ENCODE measurements at places on chromosomes 6 and 20.

GRCh38 chr6:14211562-14211942, 94.0 kb downstream of the CD83 start:
- no peak for DNase-seq

GRCh38 chr20:44776980-44777379, 31.3 kb downstream of the KCNK15 start:
- peak; percentile 39 for DNase-seq

GRCh38 chr20:34663213-34663943, 13.5 kb downstream of the PIGU start:
- no peak for DNase-seq

DNA sequence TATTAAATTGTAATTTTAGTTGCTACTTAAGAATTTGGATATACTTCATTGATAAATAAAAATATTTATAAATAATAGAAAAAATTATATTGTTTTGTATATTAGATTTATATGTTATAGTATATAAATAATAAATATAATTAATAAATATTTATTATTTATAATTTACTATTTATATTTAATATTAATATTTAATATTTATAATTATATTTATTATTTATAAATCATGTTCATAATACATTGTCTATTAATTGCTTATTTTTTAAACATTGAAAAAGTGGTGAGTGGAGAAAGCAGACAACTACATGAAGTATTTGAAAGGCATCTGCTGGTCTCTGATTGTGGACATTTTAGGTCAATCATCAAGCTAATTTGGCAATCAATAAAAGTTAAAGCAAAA, 464.5 kb downstream of the MMUT start:
- no peak for DNase-seq

DNA sequence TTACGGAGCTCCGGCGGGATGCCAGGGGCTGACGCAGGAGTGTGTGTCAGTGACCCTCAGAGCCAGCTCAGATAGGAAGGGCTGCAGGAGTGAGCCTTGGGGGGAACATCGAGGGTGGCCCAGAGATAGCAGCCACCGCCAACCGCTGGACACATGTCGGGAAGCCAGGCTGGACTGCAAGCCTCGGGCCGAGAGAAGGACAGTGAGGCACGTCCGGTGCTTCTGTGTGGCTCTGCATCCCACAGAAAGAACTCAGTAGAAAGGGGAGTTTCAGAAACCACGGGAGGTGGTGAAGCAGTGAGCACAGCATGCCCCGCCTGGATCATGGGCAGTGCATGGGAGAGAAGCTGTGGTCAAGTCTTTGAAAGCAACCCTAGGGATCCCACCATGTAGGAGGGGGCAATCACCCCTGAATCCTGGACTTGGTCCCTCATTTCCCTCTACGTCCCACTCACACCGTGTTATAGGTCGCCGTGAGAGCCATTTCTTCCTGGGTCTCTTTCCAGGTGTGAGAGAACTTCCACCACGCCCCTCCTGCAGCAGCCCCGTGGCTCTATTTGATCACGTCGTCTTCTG, 383.7 kb upstream of the CDH4 start:
- no peak for DNase-seq

DNA sequence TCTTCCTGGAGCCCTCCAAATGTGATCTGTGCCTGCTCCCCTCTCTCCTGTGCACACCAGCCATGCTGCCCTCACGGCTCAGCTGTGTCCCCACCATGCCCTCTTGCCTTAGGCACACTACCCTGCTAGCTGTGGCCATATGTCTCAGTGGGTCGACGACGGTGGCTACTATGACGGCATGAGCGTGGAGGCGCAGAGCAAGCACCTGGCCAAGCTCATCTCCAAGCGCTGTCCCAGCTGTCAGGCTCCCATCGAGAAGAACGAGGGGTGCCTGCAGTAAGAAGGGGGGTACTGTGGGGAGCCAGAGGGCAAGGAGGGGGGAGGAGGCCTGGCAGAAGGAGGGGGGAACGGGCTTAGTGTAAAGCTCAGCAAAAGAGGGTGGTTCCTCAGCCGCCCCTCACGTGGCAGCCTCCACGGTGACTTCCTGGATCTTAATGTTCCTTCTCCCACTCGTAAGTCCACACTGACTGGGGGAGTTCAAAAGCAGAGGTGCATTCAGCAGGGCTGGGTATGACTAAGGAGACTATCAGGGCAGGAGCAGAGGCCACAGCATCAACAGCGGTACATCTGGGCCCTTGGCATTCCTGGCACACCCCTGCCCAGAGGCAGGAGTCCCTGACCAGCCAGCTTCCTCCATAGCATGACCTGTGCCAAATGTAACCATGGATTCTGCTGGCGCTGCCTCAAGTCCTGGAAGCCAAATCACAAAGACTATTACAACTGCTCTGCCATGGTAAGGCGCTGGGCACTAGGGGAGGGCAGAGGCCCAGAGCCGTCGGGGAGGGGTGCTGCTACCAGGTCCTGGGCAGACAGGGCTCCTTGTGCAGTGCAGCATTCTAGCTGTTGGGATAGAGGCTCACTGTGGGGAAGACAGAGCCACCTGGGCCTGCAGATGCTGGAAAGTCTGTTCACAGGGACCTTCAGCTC, 8.0 kb downstream of the DNPH1 start:
- DNase-seq, result no peak

DNA sequence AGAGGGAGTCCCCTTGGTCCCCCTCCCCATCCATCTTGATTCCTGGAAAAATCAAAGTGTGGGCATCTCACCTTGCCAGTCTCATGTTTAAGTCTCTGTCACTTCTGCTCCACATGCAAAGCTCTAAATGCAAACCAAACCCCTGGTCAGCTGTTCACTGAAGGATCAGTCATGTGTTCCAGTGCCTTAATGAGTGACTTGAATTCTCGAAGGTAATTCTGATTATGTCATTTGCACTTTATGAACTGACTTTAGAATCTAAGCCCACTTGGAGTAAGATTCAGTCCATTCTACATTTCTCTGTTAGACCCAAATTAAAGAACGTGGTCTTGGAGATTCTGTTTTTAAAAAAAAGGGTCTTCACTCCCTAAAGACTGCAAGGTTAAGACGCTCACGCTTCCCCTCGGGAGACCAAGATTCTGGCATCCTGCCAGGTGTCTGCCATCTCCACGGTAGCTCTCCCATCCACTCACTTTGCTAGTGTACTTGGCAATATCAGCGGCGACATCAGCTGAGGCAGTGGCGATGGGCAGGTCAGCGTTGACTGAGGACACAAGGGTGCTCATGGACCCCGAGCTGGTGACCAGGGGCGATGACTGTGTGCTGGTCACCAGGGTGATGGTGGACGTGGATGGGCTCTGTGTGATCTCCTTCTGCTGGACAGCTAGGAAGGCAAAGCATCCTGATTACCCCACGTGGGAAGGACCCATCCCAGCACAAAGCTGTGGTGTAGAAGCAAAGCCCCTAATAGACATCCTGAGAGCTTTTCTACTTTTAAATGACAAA, 120.5 kb downstream of the ZMYND8 start:
- DNase-seq, result no peak

DNA sequence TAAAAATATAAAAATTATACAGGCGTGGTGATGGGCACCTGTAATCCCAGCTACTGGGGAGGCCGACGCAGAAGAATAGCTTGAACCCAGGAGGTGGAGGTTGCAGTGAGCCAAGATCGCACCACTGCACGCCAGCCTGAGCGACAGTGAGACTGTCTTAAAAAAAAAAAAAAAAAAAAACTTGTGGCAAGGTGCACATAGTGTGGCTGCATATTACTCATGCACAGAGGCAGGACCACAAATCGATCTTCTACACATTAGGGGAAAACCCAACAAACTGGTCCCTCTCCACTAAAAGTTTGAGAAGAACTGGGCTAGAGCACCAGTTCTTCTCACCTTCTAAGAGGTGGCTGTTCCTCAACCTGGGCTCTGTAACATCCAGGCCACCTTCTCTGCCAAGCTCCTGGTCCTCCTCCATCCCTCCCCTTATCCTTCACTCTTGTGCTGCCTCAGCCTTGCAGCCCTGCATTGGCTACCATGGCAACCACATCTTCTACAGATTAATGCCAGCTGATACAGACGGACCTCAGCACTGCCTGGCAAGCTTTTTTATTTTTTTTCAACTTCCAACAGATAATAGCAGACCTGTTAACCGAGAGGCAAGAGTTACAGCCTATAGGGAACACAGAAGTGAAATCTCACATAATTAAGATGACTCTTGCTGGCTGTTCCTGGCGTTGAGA, 88.0 kb downstream of the ATP9A start:
- DNase-seq, result no peak

DNA sequence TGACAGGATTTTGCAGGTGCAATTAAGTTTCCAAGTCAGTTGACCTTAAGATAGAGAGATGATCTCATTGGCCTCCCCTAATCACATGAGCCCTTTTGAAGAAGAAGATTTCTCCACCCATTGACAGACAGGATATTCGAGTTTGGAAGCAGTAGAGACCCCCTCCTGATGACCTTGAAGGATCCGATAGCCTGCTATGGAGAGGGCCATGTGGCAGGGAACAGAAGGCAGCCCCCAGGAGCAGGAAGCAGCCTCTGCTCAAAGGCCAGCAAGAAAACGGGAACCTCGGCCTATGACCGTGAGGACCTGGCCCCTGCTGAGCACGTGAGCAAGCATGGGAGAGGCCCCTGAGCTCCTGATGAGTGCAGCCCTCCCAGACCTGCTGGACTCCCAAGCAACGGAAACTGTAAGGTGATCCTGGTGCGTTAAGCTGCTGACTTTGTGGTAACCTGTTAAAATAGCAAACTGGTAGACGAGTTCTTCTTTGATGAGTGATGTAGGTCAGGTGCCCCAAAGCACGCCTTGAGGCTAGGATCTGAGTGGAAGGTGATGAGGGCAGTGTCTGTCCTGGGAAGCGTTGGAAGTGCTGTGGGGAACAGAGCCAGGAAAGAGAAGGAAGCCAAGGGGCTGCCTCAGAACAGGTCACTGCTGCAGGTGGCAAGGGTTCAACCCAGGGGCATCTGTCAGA, 18.5 kb upstream of the TUBB2A start:
- DNase-seq, result no peak

- no peak for DNase-seq
Observed at GRCh38 chr20:58033026-58033536, 195.4 kb downstream of the ANKRD60 start.

DNA sequence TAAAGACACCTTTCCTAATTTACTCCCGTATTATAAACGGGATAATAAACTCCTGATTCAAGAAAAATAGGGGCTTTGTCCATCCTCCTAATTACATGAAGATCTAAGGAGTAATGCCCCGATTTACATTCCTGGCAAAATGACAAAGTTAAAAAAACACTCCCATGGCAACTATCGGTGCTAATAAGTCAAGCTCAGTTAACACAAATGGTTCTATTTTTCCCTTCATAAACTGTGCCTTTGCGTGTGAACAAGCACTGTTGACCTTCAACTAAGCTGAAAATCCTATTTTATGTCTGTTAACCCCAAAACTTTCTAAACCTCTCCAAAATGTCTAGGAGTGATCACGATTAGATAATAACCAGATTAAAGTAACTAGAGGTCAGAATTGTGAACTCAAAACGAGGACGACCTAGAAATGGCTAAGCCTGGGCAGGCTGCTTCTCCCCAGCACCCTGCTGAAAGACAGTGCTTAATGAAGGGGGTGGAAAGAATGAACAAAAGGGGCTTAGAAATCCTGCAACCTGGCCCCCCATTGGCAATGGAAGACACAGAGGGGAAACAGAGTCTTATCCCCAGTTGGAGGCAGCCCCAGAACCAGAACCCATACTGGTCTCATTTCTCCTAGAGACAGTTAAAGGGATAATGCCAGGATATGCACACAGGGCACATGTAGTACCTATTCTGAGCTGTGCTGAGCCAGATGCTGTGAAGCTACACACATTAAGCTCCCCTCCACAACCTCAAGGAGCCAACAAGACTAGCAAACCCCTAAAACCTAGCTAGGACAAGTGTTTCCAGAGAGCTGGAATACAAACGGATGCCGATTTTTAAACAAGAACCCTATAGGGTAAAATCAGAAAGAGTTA, 23.0 kb downstream of the SLC23A2 start:
- no peak for DNase-seq

- no peak for DNase-seq
Observed at GRCh38 chr20:38650010-38650409, 48.4 kb downstream of the ARHGAP40 start.

DNA sequence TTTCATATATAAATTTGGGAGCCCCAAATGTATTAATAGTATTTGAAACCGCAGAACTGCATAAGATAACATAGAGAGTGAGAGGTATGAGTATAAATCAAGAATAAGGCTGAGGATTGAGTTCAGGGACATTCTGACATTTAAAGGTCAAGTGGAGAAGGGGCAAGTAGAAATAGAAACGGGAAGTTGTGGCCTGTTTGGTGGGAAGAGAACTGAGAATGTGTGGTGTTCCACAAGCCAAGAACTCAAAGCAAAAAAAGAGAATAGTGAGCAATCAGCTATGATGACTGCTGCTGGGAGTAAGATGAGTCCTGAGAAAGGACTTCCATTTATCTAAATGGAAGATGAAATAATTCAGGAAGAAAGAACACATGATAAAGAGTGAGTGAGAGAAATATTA, 418.4 kb downstream of the CD109 start:
- DNase-seq, result no peak
